Vagina (tissue), 2 donors: ENCODE measurements at places on chromosomes 4 and X. TPM values are rescaled to one million over a fixed set of nuclear protein-coding genes. Genes with fewer than 3 reads are reported as not detected.
A peak's percentile ranks its signal among the peaks of the same experiment; 100 is the strongest.

- H3K4me1 ChIP-seq = peaks cover 28% of the 10 kb centered on the region
- DNase-seq = no peak
- H3K4me3 ChIP-seq = peak overlapping the region; percentile 60
- peak overlapping the region; percentile 95 for H3K27ac ChIP-seq
Observed at GRCh38 chr4:83285055-83285407, 433 bp upstream of the COQ2 start.

GRCh38 chrX:128897621-128898020 lies 625.7 kb downstream of the SMARCA1 start:
- DNase-seq = no peak
- no peak overlapping the region for H3K4me3 ChIP-seq
- H3K4me1 ChIP-seq = no peaks in the 10 kb centered on the region

- no peaks in the 10 kb centered on the region for H3K27me3 ChIP-seq
- H3K4me3 ChIP-seq = peak within 1 kb of the TSS; percentile 64
- H3K36me3 ChIP-seq = no peaks in the 10 kb centered on the region
- peaks cover 15% of the 10 kb centered on the region for H3K4me1 ChIP-seq
Observed at GRCh38 chrX:153934762-153935325, at the start of gene NAA10. TSS of gene NAA10 (minus strand) at chrX:153935037. CDS start at chrX:153934904, 133 bp downstream.

- no peak overlapping the region for H3K27ac ChIP-seq
- H3K36me3 ChIP-seq = no peaks in the 10 kb centered on the region
- peaks cover 30% of the 10 kb centered on the region for H3K4me1 ChIP-seq
- H3K27me3 ChIP-seq = no peaks in the 10 kb centered on the region
- no peak for DNase-seq
Observed at GRCh38 chr4:1012034-1012739, 761 bp downstream of the FGFRL1 start.

GRCh38 chrX:5748586-5749150 lies 480.0 kb downstream of the NLGN4X start:
- no peaks in the 10 kb centered on the region for H3K4me1 ChIP-seq
- H3K36me3 ChIP-seq = no peaks in the 10 kb centered on the region
- H3K4me3 ChIP-seq = no peak overlapping the region
- no peak overlapping the region for H3K27ac ChIP-seq
- DNase-seq = no peak

Gene DNAAF6
- not detected for total RNA-seq

Gene SPANXB1
- not detected for total RNA-seq
